Bronchial epithelial cell (primary cell): ENCODE measurements at places on chromosomes 7 and 10.

- no peak for DNase-seq
These were observed 118.7 kb upstream of the COL1A2 start for GRCh38 chr7:94276027-94276426.

DNA sequence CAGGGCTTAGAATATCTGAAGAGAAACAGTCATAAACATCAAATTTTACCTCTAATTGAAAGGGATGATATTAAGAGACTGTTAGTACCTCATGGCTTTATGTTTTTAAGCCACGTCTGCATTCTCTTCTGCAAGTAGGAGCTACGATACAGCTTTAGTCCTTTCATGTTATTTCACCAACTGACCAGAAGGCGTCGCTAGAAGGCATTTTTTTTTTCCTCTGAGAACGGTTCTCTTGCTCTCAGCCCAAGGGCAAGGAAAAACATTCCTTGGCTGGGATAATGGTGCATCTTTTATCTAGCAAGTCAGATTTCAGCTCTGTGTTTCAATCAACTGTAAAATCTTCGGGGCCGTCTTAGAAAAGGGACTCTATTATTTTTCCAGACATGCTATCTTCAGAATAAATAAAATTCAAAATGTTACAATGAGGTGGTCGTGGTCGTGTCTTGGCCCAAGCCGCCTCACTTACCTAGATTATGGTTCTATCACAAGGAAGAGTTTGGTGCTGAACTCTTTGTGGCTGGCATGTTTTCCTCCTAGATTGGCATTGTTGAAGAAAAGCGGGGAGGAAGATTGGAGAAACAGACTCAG is 41.6 kb upstream of the LYZL2 start:
- peak; percentile 72 for DNase-seq

DNA sequence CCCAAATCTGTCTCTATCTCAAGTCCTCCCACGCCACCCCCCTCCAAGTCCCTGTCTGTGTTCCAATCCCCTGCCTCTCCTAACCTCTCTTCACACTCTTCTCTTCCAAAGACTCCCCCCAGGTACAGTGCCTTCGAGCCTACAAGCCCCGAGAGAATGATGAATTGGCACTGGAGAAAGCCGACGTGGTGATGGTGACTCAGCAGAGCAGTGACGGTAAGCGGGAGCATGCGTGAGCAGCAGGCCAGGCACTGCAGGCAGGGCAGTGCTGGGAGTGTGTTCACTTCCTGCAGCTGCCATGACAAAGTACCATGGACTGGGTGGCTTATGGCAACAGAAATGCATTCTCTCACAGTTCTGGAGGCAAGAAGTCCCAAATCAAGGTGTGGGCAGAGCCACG is 23.4 kb downstream of the ARHGEF5 start:
- DNase-seq, result no peak

- peak; percentile 33 for DNase-seq
These were observed 75.7 kb downstream of the SPAG6 start for GRCh38 chr10:22420787-22421517.

GRCh38 chr10:21160116-21160515 is 263.0 kb upstream of the NEBL start:
- DNase-seq, result no peak

DNA sequence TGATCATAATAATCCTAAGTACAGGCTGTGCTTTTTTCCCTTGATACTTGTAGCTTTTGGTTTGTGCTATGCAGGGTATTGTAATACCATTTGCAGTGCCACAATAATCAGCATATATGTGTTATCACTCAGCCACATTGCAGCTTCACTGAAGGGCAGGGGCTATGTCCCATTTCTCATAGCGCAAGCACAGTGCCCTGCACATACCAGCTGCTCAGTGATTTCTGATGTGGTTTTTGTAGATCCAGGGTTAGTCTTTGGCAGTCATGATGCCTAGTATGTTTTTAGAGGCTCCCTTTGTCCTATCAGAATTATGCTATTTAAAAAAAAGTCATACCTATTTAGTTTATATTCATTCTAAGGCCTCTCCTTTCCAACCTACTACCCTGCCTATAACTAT is 25.8 kb downstream of the MET start:
- DNase-seq, result no peak

GRCh38 chr7:15602236-15602635 is 40.4 kb upstream of the AGMO start:
- DNase-seq, result peak; percentile 36

- no peak for DNase-seq
These were observed 48.1 kb upstream of the TECTB start for GRCh38 chr10:112235141-112235540.

GRCh38 chr10:110160081-110160480 is 47.3 kb upstream of the MXI1 start:
- no peak for DNase-seq

DNA sequence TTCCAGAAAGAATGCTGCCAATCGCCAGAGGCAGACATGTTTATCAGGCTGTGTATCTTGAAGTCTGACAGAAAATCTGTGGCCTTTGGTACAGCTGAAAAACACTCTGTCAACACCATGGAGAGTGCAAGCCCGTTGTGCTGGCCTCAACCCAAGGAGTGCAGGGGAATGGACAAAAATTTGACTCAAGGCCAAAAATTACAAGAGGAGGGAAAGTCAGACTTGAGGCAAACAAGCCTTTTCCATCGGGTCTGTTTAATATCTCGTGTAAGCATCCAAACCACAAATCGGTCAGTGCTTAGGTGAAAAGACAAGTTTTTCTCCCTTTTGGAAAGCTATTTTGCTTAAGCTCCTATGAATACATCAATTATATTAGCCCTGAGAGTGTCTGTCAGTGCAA is 305.3 kb upstream of the NFE2L3 start:
- no peak for DNase-seq

GRCh38 chr7:36406156-36406555 is 16.5 kb downstream of the ANLN start:
- no peak for DNase-seq

DNA sequence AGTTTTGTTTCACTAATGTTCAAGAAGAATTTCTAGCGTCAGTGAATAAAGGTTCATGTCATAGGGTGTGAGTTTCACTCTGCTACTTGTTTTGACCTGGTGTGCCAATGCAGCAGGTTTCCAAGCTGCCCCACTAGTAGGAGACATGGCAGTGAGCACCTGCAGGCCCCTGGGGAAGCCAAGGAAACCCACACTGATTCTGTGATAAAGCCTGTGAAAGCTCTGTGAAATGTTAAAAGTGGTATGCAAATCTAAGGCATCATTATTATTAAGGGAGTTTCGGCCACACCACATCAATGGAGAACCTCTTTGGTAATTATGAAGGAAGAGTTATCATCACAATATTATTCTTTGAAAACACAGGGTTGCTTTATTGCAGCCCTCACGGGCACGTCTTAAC is 46.4 kb downstream of the ABCB5 start:
- DNase-seq, result no peak

DNA sequence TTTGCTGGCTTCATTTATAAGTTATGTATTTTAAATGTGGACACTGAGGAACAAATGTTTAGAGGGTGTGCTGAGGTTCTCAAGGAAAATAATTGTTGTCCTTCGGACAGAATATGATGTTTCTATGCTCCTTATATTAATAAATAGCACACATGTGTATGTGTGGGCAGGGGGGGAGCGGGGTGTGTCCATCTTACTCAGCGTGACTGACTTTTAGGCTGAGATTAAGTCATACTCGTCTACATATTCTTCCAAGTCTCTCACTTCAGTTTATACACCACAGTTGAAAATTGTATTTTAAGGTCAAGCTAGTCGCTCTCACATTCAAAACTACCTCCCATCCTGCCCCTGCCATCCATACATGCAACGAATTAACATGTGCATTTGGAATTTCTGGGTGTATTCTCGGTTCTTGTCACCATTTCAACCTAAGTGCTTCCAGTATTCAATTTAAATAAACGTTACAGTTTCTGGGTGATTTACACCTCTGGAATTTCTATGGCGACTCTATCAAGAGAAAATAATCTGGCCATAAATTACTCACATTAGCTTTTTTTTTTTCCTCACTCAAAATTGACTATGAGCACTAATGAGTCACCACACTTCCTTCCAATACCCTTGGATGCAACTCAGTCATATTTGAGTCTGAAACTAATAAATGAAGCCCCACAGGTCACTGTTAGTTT is 3.3 kb downstream of the PCDH15 start:
- peak; percentile 65 for DNase-seq

DNA sequence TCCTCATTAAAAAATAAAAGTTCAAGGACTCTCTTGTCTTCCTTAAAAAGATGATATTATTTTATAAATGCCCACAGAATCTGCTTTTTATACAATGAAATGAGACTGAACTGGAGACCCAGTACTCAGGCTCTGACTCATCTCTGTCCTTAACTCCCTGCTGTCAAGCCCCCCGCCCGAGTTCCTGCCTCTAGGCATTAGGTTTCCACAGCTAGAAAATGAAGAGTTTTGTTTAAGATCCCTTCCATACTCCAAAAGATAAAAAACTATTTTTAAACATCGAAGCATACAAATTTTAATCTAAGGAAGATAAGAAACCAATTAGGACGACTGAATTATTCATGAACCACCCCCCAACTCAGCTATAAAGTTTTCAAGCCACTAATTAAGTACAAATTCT is 97.7 kb upstream of the FEZF1 start:
- no peak for DNase-seq

DNA sequence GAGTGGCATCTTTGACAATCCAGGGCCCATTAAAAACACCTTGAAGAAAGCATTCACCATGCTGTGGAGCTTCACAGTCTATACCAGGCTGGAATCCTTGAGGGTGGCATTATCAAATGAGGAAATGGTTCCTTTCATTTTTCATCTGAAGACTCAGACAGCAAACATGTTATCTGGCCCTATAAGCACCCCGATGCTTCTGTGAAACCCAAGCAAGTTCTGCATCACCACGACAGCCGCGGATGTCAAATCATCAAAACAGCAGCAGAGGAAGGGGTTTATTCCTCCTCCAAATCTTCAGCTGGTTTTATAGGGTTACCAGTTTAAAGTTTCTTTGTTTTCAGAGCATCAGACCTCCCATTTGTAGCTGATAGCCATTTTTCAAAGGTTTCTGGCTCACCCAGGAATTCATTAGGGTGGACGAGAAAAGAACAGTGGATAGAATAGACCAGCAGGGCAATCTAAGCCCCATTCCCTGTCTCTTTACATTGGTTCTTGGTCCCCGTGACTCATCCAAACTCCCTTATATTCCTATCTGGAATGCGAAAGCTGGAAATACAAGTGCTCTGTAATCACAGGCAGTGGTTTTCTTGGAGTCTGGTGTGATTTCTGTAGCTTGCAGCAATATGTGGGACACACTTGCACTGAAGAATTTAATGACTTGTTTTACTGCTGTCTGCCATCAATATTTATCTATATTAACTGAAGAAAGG is 217.9 kb downstream of the SKAP2 start:
- DNase-seq, result no peak

- no peak for DNase-seq
These were observed 34.5 kb upstream of the MSRB2 start for GRCh38 chr10:23060918-23061317.

DNA sequence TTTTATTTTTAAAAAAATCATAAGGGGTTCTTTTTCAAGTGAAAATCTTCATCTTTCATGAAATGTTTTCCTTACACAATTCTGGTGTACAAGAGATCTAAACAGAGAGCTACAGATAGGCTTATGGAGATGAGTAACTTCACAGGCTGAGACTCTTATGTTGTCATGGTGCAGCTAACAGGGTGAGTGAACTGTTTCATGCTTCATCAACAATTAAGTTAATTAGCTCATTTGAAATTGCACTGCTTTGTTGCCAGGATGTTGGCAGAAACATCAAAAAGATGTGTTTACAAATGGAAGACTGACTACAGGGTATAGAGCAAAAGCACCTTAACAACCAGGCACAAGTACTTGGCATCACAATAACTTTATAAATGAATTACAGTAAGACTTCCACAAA is 230.8 kb downstream of the FOXP2 start:
- DNase-seq, result peak; percentile 2

- DNase-seq, result no peak
These were observed 98.9 kb downstream of the CARD11 start for GRCh38 chr7:2944739-2945138.

DNA sequence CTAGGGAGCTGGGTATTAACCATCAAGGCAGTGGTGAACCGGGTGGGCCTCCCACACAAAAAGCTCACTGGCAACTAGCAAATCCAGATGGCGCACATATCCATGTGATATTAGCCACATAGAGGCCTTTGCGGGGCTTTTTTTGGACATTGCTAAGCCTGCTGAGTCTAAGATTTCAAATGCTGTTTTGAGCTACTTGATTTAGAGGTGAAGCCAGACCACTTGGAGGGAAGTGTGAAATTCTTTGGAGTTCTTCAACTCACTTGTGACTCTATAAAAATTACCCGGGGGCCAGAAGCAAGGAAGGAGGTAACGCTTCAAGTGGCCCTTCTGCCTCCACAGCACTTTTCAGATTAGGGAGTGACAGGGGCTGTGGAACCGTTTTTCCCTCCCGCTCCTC is 619.8 kb upstream of the GALNT17 start:
- DNase-seq, result no peak

GRCh38 chr10:6088721-6089333 is at the start of gene RBM17:
RBM17 (plus strand) TSS chr10:6089034; CDS start chr10:6097066, 8,032 bp downstream.
- peak; percentile 82 for DNase-seq

DNA sequence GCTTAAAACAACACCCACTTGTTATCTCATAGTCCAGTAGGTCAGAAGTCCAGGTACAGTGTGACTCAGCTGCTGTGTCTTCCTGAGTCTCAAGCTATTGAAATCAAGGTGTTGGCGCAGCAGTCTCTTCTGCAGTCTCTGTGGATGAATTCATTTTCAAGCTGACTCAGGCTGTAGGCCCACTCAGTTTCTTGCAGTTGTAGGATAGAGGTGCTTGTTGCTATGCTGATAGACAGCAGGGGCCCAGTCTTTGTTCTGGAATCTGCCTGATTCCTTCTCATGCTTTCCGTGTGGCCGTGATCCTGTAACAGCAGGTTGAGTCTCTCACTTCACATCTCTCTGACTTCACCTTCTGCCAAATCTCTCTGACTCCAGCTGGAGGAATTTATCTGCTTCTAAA is 400.4 kb upstream of the POM121L12 start:
- peak; percentile 10 for DNase-seq
